ENCODE measurements at places on chromosomes 12 and 14. TPM values are rescaled to one million over a fixed set of nuclear protein-coding genes. Genes with fewer than 3 reads are reported as not detected.

GRCh38 chr12:92462049-92462448 is 240.7 kb upstream of the PLEKHG7 start:
- no peak overlapping the region for H3K27ac ChIP-seq
- peak; percentile 68 for DNase-seq
- H3K36me3 ChIP-seq, result no peaks in the 10 kb centered on the region
- no peaks in the 10 kb centered on the region for H3K27me3 ChIP-seq

- no peaks in the 10 kb centered on the region for H3K4me1 ChIP-seq
- H3K4me3 ChIP-seq, result no peak overlapping the region
- no peaks in the 10 kb centered on the region for H3K36me3 ChIP-seq
- H3K27me3 ChIP-seq, result no peaks in the 10 kb centered on the region
Observed at GRCh38 chr14:105528586-105529318, 2.4 kb downstream of the TMEM121 start.

GRCh38 chr14:56896922-56897321 is 86.6 kb upstream of the OTX2 start:
- H3K27ac ChIP-seq, result no peak overlapping the region
- no peaks in the 10 kb centered on the region for H3K36me3 ChIP-seq
- H3K4me3 ChIP-seq, result no peak overlapping the region
- peaks cover 39% of the 10 kb centered on the region for H3K27me3 ChIP-seq

- H3K4me1 ChIP-seq, result no peaks in the 10 kb centered on the region
- H3K4me3 ChIP-seq, result no peak overlapping the region
- no peak overlapping the region for H3K27ac ChIP-seq
- H3K36me3 ChIP-seq, result no peaks in the 10 kb centered on the region
- no peak for DNase-seq
Observed at GRCh38 chr14:104358528-104359300, 220.3 kb downstream of the KIF26A start.

- peaks cover 9% of the 10 kb centered on the region for H3K36me3 ChIP-seq
- no peak overlapping the region for H3K27ac ChIP-seq
- no peak for DNase-seq
- no peaks in the 10 kb centered on the region for H3K27me3 ChIP-seq
Observed at GRCh38 chr14:54766276-54767138, 136.1 kb downstream of the GCH1 start.

GRCh38 chr12:52598966-52599365 is 2.3 kb downstream of the KRT72 start:
- H3K4me1 ChIP-seq, result no peaks in the 10 kb centered on the region
- no peak overlapping the region for H3K27ac ChIP-seq
- no peaks in the 10 kb centered on the region for H3K36me3 ChIP-seq
- peaks cover 20% of the 10 kb centered on the region for H3K27me3 ChIP-seq
- H3K4me3 ChIP-seq, result no peak overlapping the region

The HSPB8 gene
- 79.1 TPM for total RNA-seq

The PTPRQ gene
- total RNA-seq, result 1.2 TPM

The ACSM4 gene
- total RNA-seq, result not detected

The ANG gene
- 3.8 TPM for total RNA-seq

All from cardiac muscle cell (in vitro differentiated cells and primary cell).